ENCODE measurements at places on chromosomes 1 and 21.

GRCh38 chr1:23772049-23772853 lies 6.0 kb upstream of the PITHD1 start:
- peak; percentile 69 for DNase-seq

DNA sequence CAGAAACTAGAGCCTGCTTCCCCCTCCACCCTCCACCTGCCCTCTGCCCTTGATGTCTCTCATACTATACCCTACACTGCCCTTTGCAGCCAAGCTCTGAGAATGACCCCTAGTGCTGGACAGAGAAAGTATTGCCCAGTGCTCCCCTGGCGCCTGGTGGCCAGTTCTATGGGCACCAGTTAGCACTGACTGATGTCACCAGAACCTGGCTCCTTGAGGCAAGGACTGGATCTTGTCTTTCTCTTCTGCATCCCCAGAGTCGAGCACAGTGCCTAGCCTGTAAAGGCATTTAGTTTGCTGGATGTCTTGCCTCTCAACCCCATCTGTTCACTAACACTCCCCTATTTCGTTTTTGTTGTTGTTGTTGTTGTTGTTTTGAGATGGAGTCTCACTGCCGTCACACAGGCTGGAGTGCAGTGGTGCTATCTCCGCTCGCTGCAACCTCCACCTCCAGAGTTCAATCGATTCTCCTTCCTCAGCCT lies 5.9 kb downstream of the PHLDA3 start:
- DNase-seq: no peak

- DNase-seq: no peak
These were observed 26.6 kb downstream of the ZBTB18 start for GRCh38 chr1:244077473-244078220.

DNA sequence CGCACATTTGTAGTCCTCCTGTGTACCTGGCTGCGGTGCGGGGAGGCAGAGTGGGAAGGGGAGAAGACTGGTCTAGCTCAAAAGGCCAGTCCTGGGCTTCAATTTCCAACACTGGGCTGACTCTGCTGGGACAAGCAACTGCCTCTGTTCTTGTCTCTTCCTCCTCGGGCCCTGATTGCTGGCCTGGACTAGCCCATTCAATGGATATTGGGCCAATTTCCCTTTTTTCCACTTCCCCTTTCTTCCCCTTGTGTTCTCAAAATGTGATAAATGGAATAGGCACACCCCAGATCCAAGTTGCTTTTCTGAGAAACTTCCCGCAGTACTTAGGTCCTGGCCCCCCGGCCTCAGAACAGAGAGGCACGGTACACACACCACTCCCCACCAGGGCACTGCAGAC lies 48.2 kb downstream of the SPSB1 start:
- DNase-seq: no peak

DNA sequence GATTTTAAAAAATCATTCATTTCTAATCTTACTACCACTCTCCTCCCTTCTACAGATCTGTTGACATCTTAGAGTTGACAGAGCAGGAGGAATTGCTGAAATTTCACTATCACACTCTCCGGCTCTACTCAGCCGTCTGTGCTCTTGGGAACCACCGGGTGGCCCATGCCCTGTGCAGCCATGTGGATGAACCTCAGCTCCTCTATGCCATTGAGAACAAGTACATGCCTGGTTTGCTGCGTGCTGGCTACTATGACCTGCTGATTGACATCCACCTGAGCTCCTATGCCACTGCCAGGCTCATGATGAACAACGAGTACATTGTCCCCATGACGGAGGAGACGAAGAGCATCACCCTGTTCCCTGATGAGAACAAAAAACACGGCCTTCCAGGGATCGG lies 276.7 kb downstream of the ZP4 start:
- DNase-seq: no peak

GRCh38 chr1:86938855-86939254 lies 24.4 kb downstream of the HS2ST1 start:
- no peak for DNase-seq

DNA sequence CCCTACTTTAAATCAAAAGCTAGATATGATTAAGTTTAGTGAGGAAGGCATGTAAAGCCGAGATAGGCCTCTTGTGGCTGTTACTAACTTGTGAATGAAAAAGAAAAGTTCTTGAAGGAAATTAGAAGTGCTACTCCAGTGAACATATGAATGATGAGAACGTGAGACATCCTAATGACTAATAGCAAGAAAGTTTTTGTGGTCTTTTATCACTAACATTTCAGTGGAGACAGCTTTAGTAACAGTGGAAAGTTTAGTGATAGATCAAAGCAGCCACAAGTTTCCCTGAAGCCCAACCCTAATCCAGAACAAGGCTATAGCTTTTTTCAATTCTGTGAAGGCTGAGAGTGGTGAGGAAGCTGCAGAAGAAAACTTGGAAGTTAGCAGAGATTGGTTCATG lies 73.6 kb upstream of the LRRC8B start:
- no peak for DNase-seq

GRCh38 chr21:45312296-45312695 lies 24.6 kb upstream of the POFUT2 start:
- no peak for DNase-seq

GRCh38 chr1:177065430-177065829 lies 99.1 kb downstream of the ASTN1 start:
- DNase-seq: no peak

GRCh38 chr1:161718559-161719324 lies 2.6 kb upstream of the FCRLB start:
- DNase-seq: no peak

- no peak for DNase-seq
These were observed 25.2 kb downstream of the ANP32E start for GRCh38 chr1:150210706-150211105.

DNA sequence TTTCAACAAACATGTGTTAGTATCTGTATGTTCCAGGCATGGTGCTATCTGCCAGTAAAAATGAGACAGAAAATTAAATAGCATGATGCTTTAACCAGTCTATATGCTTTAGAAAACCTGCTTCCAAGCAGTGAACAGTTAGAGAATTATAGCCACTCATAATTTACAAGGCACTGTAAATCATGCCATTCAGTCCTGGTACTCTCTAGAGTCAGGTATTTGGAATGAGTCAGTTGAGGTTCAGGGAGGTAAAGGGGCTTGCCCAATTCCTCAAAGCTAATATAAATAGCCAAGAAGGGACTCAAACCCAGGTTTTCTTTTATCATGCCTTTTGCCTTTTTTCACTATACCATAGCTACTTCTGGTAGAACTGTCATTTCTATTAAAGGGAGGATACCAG lies 184.4 kb downstream of the NFIA start:
- no peak for DNase-seq

- no peak for DNase-seq
These were observed 10.4 kb upstream of the BOLA1 start for GRCh38 chr1:149888999-149889289.

GRCh38 chr1:188269956-188270355 lies 1441.2 kb downstream of the PLA2G4A start:
- no peak for DNase-seq

- DNase-seq: no peak
These were observed at the start of gene C1orf116 for GRCh38 chr1:207032528-207033017. Gene C1orf116, minus strand, starts transcription at chr1:207032756. Its CDS starts 5,158 bp downstream, at chr1:207027598.

- DNase-seq: no peak
These were observed 19.5 kb downstream of the ACTN2 start for GRCh38 chr1:236705771-236706170.

- no peak for DNase-seq
These were observed 231.2 kb upstream of the LYPLAL1 start for GRCh38 chr1:218942431-218942830.

DNA sequence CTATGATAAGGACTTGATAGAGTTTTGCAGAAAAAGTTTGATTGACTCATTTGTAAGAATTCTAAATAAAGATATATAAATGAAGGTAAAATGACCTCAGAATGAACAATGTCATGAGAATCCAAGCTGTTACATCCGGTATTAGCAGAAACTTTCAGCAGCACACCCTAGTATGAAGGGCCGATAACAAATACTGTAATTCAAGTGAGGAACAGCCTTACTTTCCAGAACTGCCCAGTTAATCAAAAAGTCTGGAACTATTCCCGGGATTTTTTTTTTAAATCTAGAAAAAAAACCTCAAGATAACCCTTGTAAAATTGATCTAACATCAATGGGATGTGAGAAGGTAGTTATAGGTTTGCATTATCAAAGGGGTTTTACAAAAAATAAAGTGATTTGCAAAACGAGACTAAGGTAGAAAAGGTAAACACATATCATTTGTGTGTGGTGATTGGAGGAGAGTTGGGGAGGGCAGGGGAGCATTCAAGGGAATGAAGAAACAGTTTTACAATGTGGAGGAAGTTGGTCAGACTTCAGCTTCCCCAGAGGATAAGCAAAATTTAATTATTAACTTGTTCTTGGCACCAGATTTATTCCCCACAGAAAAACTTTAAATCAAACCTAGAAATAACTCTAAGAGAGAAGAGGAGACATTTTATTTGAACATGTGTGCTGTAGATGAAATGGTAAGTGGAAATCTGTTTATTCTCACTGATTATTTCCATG lies 75.9 kb upstream of the VCAM1 start:
- DNase-seq: no peak

DNA sequence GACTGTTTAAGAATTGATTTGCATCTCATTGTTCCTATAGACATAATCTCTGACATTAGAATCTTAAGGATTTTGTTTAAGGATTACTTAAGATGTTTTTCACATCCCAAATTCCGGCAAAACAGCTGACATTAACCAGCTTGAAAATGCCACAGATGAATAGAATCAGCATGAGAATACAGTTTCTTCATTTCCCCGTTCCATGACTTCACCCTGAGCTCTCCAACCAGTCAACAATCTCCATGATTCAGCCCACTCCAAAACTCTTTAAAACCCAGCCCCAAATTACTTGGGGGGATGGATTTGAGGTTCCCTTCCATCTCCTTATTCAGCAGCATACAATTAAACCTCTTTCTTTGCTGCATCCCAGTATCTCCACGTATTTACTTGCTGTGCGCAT lies 201.0 kb downstream of the LYPLAL1 start:
- no peak for DNase-seq

DNA sequence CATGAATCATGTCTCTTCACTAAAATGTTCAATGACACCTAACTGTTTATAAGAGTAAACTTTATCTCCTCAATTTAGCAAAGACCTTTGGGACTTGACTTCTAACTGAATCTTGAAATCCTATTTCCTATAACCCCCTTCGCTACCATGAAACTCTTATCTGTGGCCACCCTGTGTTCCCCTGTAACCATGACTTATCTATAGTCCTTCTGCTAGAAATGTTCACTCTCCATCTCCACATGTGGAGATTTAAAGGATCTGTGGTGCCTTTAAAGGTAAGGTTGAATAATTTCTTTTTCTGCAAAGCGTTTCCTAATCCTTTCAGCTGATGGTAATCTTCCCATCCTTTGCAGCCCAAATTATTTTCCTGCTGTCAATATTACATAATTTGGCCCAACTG lies 436.3 kb upstream of the RUNX1 start:
- no peak for DNase-seq

DNA sequence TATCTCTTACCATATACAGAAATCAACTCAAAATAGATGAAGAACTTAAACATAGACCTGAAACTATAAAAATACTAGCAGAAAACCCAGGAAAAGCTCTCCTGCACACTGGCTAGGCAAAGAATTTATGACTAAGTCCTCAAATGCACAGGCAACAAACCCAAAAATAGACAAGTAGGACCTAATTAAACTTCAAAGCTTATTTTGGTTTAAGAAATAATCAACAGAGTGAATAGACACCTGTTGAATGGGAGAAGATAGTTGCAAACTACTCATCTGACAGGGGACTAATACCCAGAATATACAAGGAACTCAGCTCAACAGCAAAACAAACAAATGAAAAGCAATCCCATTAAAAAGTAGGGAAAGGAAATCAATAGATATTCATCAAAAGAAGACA lies 40.7 kb downstream of the WARS2 start:
- no peak for DNase-seq

GRCh38 chr1:55250399-55251075 lies 35.4 kb upstream of the USP24 start:
- no peak for DNase-seq

GRCh38 chr1:93148001-93148400 lies 32.2 kb downstream of the TMED5 start:
- no peak for DNase-seq
